ENCODE measurements at places on chromosomes 7 and 10.
A peak's percentile ranks its signal among the peaks of the same experiment; 100 is the strongest.

- no peak for DNase-seq
These were observed 62.1 kb downstream of the SDHAF3 start for GRCh38 chr7:97179454-97180104.

DNA sequence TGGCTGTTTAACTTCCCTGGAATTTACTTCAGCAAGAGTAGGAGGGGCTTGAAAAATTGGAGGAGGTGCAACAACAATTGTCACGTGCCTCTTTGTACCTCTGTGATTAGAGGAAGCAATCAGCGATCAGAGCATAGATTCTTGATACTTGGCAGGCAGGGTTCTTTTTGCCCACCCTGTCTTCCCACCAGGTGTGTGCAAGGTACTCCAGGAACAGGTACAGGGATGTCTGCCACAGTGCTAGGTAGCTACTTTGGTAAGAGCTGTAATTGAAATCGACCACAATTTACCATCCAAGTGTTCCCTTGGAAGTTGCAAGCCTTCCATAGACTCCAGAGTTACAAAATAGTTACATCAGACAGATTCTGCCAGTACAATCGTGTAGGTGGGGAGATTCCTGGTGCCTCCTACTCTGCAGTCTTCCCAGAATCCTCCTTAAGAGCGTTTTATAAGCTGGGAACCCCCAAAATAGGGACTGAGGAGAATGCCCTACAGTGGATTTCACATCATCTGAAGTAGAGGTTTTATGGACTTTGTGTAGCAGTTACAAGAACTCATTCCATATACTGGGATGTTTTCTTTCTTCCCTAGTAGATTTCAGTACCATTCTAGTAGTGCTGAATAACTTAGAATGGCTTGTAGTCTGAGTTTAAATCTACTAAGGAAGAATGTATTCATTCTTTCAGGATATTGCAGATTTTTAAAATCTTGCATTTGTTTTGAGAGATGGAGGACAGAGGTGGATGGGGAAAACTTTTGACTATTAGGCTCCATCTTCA is 101.9 kb downstream of the EXOC4 start:
- DNase-seq, result no peak

GRCh38 chr10:113958631-113959382 is 84.9 kb upstream of the ADRB1 start:
- no peak for DNase-seq

DNA sequence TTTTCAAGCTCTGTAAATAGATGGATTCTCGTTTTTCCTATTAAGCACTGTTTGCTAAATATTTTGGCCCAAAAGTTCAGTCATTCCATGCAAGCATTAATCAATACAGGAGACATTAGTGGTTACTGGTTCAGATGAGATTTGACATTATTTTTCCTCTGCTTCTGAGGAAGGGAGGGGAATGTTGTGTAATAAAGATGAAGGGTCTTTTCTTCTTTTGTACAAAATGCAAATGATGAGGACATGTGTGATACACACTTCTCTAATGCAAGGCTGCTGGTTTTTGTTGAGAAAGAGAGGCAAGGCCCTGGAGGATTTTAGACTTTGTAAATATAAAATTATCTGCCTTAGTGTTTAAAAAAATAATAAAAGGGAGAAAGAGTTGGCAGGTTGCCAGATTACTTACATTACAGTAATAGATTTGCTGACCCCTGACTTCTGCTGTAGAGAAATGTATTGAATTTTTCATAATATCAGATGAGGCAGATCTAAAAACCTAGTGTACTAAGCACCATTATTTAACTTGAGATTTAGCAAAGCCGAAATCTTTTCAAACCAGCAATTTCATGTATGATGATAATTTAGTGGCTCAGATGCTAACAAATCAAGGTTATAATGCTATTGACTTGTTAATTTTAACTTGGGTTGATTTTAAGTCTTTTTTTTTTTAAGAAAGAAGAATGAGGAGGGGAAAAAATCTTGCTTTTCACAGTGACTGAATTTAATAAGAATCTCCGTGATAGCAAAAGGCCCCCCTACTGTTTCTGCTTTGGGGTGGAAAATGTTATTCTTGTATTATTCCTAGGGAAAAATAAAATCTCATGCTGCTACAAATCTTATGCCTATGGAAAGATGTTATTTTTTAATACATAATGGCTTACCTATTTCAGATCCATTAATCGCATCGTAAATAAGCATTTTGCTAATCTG is 180.1 kb downstream of the ARID5B start:
- no peak for DNase-seq

DNA sequence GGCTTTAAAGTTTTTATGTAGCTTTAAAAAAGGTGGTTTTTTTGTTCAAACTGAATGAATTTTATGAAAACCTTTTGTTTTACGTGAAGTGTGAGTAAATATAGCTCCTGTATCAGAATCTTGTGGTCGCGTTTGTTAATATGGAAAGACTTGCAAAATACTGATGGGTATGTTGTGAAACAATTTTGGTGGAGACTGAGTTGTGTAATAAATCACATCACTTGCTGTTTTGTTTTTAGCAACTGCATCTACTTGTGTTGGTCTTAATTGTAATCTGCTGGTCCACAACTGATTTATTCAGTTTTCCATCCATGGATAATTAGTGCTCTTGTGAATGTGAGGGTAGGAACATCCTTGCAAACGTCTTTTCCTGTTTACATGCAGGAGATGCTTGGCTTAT is 10.5 kb downstream of the PLXDC2 start:
- no peak for DNase-seq

DNA sequence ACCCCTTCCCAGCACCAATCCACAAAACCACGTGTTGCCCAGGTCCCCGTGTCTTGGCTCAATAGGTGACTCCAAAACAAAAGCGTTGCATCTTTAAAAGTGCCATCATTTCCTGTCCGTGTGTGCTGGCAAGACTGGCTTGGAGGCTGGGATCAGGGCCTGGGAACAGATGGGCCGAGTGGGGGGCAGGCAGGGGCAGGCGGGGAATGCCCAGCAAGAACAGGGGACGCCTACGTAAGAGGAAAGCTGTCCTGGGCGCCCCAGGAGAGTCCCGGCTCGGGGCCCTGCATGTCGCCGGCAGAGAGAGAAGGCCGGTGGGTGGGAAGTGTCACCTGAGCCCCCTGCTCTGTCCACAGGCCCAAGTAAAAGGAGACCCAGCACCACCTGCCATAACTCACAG is 86.5 kb downstream of the PAXIP1 start:
- DNase-seq, result no peak

DNA sequence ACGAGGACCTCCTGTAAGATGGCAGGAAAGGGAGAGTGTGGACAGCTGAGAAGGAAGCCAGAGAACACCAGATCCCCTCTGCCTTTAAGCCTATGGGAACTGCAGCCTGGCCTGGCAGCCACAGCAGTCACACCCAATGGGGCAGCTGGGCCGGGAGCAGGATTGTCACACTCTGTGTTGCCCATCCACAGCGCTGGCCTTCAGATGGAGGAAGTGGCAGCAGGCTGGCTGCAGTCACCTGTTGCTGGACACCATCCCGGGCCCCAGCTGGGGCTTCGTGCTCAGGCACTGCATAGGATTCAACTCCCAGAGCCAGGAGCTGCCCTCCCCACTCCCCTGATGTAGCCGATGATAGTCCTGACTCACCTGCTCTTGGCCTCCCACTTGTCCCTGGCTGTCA is 114.4 kb downstream of the COL13A1 start:
- DNase-seq, result no peak

DNA sequence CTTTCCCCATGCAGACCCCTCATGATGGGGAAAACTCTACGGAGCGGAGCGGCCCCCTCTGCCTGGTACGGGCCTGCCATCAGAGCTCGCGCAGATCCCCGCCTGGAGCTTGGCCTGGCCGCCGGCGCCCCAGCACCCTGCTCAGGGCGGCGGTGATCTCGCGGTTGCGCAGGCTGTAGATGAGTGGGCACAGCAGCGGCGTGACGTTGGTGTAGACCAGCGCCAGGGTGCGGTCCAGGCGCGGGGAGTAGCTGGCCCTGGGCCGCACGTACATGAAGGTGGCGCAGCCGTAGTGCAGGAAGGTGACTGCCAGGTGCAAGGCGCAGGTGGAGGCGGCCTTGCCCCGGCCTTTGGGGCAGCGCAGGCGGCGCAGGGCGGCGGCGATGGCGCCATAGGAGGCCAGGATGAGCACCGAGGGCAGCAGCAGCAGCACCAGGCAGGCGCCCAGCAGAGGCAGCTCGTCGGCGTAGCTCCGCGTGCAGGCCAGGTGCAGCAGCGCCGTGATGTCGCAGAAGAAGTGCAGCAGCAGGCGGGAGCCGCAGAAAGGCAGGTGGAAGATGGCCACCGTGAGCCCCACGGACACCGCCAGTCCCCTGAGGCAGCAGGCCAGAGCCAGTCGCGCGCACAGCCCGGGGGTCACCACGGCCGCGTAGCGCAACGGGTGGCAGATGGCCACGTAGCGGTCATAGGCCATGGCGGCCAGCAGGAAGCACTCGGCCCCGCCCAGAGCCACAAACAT is 33.4 kb downstream of the TAS2R41 start:
- DNase-seq, result no peak

DNA sequence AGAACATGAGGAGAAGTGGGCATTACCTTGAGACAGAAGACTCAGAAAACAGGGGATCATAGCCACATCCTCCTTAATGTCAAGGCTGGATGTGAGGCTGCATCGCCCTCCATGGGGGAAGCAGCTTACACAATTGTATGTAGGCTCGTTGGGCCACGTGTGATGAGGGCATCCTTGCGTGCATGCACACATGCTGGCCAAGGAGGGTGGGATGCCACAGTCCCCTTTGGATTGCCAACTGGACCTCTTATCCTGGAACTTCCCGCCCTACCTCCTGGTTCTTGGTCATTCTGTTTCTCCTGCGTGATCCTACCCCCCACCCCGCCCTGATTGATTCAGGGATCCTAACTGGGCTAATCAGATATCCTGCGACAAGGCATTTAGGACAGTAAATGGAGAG is 102.0 kb downstream of the PRKAG2 start:
- no peak for DNase-seq

- DNase-seq, result no peak
These were observed 208.5 kb downstream of the PTEN start for GRCh38 chr10:88071879-88072278.

DNA sequence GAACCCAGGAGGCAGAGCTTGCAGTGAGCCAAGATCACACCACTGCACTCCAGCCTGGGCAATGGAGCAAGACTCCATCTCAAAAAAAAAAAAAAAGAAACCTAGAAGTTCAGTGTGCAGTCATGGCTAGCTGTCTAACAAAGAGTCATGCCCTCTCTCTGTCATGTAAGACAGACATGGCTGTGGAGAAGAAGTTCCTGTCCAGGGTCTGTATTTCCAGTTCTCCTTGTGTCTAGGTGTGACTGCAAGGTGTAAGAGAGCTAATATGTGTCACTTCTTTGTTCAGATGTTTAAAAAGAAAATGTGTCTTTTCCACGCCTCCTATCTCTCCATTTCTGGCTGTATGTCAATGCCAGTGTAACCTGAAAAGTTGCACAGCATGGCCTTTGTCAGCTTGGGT is 139.5 kb downstream of the NRCAM start:
- no peak for DNase-seq

- DNase-seq, result no peak
These were observed 337.4 kb upstream of the PODXL start for GRCh38 chr7:131893631-131894340.

DNA sequence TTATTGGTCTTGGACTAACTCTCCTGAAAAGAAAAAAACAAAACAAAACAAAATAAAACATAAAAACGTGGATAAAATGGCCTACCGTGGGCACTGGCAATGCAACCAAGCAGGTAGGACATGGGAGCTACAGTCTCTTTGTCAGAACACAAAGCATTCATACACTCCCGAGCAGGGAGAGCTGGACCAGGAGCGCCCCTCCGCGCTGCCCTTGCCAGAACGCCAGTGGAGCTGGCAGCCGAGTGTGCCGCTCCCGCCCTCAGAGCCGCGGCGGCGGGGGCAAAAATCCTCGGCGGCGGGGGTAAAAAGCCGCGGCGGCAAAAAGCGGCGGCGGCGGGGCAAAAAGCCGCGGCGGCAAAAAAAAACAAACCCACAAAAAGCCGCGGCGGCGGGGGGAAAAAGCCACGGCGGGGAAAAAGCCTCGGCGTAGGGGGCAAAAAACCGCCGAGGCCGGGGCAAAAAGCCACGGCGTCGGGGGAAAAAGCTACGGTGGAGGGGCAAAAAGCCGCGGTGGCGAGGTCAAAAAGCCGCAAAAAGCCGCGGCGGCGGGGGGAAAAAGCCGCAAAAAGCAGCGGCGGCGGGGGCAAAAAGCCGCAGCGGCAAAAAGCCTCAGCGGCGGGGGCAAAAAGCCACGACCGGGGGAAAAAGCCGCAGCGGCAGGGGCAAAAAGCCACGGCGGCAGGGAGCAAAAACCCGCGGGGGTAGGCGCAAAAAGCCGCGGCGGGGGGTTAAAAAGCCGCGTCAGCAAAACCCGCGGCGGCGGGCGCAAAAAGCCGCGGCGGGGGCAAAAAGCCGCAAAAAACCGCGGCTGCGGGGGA is 418.1 kb downstream of the ZNF716 start:
- DNase-seq, result peak; percentile 33

DNA sequence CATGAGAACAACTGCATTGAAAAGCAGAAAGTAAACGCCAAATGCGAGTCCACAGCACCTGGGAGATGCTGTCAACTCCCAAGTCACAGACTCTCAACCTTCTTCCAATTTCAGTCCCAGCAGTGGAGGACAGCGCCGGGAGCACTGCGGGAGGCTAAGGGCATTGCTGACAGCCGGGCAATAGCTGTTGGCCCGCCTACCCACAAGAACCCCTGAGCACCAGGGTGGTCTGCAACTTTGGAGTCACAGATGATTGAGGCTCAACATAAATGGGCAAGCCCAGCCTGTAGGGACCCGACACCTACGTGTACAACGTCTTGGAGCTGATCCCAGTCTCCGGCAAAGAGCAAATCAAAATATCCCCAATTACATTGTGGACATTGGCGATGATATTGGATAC is 262.9 kb downstream of the TCERG1L start:
- no peak for DNase-seq
